ENCODE measurements at places on chromosomes 4 and X. TPM values are rescaled to one million over a fixed set of nuclear protein-coding genes. Genes with fewer than 3 reads are reported as not detected.

DNA sequence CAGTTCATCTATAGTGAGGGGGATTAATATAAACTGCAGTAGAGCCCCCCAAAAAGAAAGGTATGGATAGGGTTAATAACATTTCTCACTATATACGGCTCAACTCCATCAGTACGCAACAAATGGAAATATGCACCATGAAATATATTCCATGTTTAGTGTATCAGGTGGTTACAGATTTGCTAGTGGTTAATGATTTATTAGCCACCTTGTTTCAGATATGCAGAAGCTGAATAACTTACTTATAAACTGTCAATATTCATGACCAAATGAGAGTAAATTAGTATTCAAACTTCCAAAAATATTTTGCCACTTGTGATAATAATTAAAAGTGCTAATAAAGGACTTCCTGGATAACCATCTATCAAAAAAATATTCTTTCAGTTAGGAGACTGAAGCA lies 14.8 kb downstream of the AMTN start:
- no peaks in the 10 kb centered on the region for H3K36me3 ChIP-seq
- H3K27ac ChIP-seq, result no peak overlapping the region
- no peaks in the 10 kb centered on the region for H3K4me1 ChIP-seq
- H3K27me3 ChIP-seq, result no peaks in the 10 kb centered on the region

- H3K4me1 ChIP-seq, result no peaks in the 10 kb centered on the region
- no peak overlapping the region for H3K27ac ChIP-seq
- no peaks in the 10 kb centered on the region for H3K27me3 ChIP-seq
- H3K36me3 ChIP-seq, result no peaks in the 10 kb centered on the region
- no peak for DNase-seq
Observed at GRCh38 chr4:71204056-71204455, 134.8 kb upstream of the SLC4A4 start.

GRCh38 chr4:93825551-93826216 lies 2.9 kb upstream of the ATOH1 start:
- no peaks in the 10 kb centered on the region for H3K36me3 ChIP-seq
- peaks cover 43% of the 10 kb centered on the region for H3K27me3 ChIP-seq
- no peak overlapping the region for H3K4me3 ChIP-seq
- no peaks in the 10 kb centered on the region for H3K4me1 ChIP-seq

- H3K4me1 ChIP-seq, result peaks cover 8% of the 10 kb centered on the region
- no peak for DNase-seq
- no peaks in the 10 kb centered on the region for H3K27me3 ChIP-seq
Observed at GRCh38 chrX:107699616-107700015, 71.3 kb downstream of the PRPS1 start.

Gene AWAT2
- not detected for total RNA-seq

Gene ALAS2
- 0.79 TPM for total RNA-seq

DNA sequence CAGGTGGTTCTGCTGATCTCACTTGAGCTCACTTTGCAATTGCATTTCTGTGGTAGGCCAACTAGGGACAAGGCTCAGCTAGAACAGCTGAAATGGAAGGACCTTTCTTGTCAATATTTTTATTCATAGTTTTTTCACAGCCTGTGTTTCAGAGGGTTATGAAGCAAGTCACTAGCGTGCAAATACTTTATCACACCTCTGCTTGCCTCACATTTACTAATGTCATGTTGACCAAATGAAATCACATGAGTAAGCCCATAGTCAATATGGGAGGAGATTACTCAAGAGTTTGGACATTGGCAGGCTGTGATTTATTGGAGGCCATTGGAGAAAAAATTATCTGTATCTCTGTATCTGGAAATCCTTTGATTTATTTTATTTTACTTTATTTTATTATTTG lies 628.3 kb upstream of the EPHA5 start:
- H3K4me1 ChIP-seq, result no peaks in the 10 kb centered on the region
- no peak overlapping the region for H3K27ac ChIP-seq
- H3K4me3 ChIP-seq, result no peak overlapping the region
- DNase-seq, result no peak

Gene P2RY4
- total RNA-seq, result 0.31 TPM

Gene SYTL5
- total RNA-seq, result 0.69 TPM

DNA sequence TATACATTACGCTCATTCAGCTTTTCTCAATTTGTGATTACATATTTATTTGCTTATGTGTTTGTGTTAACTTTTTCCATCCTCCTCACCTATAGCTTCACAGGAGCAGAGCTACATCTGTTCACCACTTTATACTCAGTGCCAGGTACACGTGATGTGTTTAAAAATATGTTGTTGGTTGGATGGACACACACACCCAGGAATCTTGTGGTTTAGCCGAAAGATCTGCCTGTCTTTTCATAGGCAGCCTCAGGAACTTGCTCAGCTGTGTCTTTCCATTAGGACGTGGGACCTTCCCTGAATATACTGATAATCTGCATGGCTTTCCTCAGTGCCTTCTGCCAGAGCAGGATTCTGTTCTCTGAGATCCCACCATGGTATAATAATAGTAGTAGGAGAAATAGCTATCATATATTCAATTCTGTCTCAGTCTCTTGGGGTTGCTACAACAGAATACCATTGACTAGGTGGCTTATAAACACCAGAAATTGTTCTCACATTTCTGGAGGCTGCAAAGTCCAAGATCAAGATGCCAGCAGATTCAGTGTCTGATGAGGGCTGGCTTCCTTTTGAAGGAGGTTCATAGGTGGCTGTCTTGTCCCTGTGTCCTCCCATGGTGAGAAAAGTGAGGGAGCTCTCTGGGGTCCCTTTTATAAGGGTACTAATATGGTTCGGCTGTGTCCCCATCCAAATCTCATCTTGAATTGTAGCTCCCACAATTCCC lies 50.0 kb upstream of the SOD3 start:
- no peak overlapping the region for H3K27ac ChIP-seq
- no peaks in the 10 kb centered on the region for H3K27me3 ChIP-seq
- H3K4me1 ChIP-seq, result no peaks in the 10 kb centered on the region

GRCh38 chr4:7650606-7651385 lies 216.1 kb upstream of the PSAPL1 start:
- H3K27me3 ChIP-seq, result no peaks in the 10 kb centered on the region
- no peak for DNase-seq
- H3K4me1 ChIP-seq, result no peaks in the 10 kb centered on the region
- H3K4me3 ChIP-seq, result no peak overlapping the region
- no peaks in the 10 kb centered on the region for H3K36me3 ChIP-seq
- H3K27ac ChIP-seq, result no peak overlapping the region

Gene CFI
- total RNA-seq, result 248 TPM

DNA sequence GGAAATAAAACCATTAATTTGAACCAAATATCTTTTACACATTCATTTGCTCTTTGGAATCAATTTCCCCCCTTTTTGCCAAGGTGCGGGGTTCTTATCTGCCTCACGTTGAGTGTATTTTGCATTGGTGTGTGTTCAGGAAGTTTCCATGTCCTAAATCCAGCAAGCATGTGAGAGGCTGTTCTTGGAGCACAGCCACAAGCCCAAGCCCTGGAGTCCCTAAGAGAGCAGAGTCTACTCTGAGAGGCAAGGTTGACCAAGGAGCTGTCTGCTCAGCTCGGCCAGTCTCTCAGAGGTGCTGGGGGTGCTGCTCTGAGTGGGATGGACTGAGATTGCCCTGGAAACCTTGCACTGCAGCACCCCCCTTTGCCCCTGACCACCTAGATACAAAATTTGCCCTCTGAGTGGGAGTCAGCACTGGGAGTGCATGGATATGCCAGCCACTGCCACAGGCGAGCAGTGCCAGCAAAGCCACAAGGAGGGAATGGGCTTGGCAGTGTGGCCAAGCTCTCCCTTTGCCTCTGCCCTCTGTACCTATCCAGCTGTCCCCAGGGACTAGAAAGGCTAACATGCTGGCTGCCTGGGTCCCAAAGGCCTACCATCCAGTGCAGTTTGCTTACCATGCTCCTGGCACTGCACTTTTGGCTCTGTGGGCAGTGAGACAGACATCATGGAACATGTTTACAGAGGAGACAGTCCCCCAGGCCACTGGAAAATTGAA lies 20.5 kb upstream of the FAM193A start:
- no peaks in the 10 kb centered on the region for H3K27me3 ChIP-seq
- H3K4me3 ChIP-seq, result no peak overlapping the region
- no peaks in the 10 kb centered on the region for H3K4me1 ChIP-seq
- no peak for DNase-seq
- H3K27ac ChIP-seq, result peak overlapping the region; percentile 49

GRCh38 chrX:22105971-22106370 lies 73.8 kb downstream of the PHEX start:
- no peak overlapping the region for H3K27ac ChIP-seq
- no peaks in the 10 kb centered on the region for H3K36me3 ChIP-seq
- no peak for DNase-seq
- H3K4me1 ChIP-seq, result no peaks in the 10 kb centered on the region

DNA sequence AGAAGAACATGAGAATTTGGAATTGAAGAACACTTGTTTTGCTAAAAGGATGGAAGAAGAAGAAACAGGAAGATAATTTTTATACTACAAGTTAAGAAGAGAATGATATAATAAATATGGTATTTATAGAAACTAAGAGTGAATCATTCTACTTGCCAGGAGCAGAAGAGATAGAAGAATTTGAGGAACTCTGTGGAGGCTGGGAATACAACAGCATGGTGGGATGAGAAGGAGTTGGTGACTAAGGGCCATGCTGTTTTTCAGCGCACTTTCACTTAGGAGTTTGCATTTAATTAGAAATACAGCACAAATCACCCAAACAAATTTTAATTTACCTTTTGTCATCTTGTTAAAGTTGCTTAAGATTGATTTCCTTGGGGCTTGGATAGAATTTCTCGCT lies 20.5 kb downstream of the HADH start:
- H3K27me3 ChIP-seq, result no peaks in the 10 kb centered on the region
- H3K4me3 ChIP-seq, result no peak overlapping the region
- H3K27ac ChIP-seq, result no peak overlapping the region
- H3K4me1 ChIP-seq, result no peaks in the 10 kb centered on the region
- no peak for DNase-seq
- H3K36me3 ChIP-seq, result peaks cover 20% of the 10 kb centered on the region

DNA sequence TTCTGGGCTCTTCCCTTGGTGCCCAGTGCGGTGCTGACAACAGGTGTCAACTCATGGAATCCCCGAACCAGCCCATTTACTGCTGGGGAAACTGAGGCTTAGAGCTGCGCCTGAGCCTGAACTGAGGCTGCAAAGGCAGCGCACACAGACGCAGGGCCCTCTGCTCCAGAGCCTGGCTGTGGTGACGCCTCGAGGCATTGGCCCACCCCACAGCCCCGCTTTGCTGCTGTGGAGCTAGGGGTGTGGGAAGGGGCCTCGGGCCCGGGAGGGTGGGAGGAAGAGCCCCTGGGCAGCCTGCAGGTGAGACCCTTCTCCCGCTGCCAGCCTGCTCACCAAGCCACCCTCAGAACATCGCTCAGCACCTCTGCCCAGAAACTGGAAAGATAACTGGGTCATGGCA lies 97.4 kb upstream of the LRPAP1 start:
- H3K4me3 ChIP-seq, result no peak overlapping the region
- H3K27ac ChIP-seq, result no peak overlapping the region
- H3K27me3 ChIP-seq, result no peaks in the 10 kb centered on the region

DNA sequence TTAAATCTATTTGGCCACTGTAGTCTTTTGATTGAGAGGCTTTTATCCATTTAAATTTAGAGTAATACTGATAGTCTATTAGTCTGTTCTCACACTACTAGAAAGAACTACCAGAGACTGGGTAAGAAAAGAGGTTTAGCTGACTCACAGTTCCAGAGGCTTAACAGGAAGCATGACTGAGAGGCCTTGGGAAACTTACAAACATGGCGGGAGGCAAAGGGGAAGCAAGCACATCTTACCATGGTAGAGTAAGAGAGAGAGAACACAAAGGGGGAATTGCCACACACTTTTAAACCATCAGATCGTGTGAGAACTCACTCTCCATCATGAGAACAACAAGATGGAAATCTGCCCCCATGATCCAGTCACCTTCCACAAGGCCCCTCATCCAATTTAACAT lies 410.9 kb downstream of the PDGFC start:
- H3K27ac ChIP-seq, result no peak overlapping the region
- H3K4me3 ChIP-seq, result no peak overlapping the region
- no peaks in the 10 kb centered on the region for H3K27me3 ChIP-seq
- H3K4me1 ChIP-seq, result no peaks in the 10 kb centered on the region

- H3K27ac ChIP-seq, result no peak overlapping the region
- H3K36me3 ChIP-seq, result no peaks in the 10 kb centered on the region
- DNase-seq, result no peak
- no peaks in the 10 kb centered on the region for H3K27me3 ChIP-seq
- H3K4me1 ChIP-seq, result no peaks in the 10 kb centered on the region
Observed at GRCh38 chr4:138185859-138186645, 56.1 kb downstream of the SLC7A11 start.

GRCh38 chr4:41935652-41936021 lies 408 bp downstream of the TMEM33 start:
- H3K27ac ChIP-seq, result peak overlapping the region; percentile 55
- no peaks in the 10 kb centered on the region for H3K27me3 ChIP-seq
- no peak for DNase-seq
- peaks cover 8% of the 10 kb centered on the region for H3K36me3 ChIP-seq

DNA sequence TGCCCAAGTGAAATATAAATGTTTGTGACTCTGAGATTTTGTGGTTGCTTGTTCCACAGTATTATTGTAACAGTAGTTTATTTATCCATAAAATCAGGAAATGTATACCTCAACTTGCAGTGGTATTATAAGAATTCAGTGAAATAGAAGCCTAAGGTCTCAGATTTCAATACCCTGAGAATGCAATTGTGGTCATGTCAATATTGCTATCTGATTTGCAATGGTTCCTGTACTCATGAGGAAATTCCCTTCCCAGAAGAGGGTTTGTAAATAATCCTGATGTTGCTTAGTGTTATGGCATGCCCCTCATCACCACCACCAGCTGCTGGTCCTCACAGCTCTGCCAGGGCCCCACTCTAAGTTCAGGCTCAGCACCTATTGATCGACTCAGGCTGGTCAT lies 67.8 kb downstream of the SLC34A2 start:
- H3K27ac ChIP-seq, result no peak overlapping the region
- no peak overlapping the region for H3K4me3 ChIP-seq
- H3K4me1 ChIP-seq, result no peaks in the 10 kb centered on the region
- no peak for DNase-seq
- H3K27me3 ChIP-seq, result no peaks in the 10 kb centered on the region

- H3K36me3 ChIP-seq, result peaks cover 15% of the 10 kb centered on the region
- H3K4me3 ChIP-seq, result no peak overlapping the region
- no peak for DNase-seq
- peak overlapping the region; percentile 44 for H3K27ac ChIP-seq
- H3K4me1 ChIP-seq, result no peaks in the 10 kb centered on the region
Observed at GRCh38 chr4:158849681-158850080, 80.9 kb downstream of the FNIP2 start.
